ENCODE measurements at places on chromosomes 7 and 10. TPM values are rescaled to one million over a fixed set of nuclear protein-coding genes. Genes with fewer than 3 reads are reported as not detected.

Gene RNF32
- total RNA-seq, result 0.83 TPM

Gene WASL
- 39.3 TPM for total RNA-seq

Gene FAM237B
- not detected for total RNA-seq

Gene CFAP46
- 3.1 TPM for total RNA-seq

Gene LIPJ
- total RNA-seq, result not detected

Gene NKX1-2
- total RNA-seq, result 15.3 TPM

Gene ACTL6B
- 0.33 TPM for total RNA-seq

Gene CALCR
- total RNA-seq, result 0.44 TPM

Gene MRC1
- total RNA-seq, result not detected

Gene CDK14
- total RNA-seq, result 23.9 TPM

Gene CAV1
- total RNA-seq, result 20.2 TPM

Gene CABCOCO1
- total RNA-seq, result not detected

Gene EN2
- total RNA-seq, result 0.15 TPM

Gene LRWD1
- 35.1 TPM for total RNA-seq

Gene CDC14C
- total RNA-seq, result not detected

Gene ARL4A
- total RNA-seq, result 36.3 TPM

Gene RPEL1
- total RNA-seq, result 0.13 TPM

Gene FAM24B
- total RNA-seq, result not detected

Gene CALML3
- total RNA-seq, result not detected

Gene RPA3
- total RNA-seq, result 108 TPM

Gene ITIH2
- not detected for total RNA-seq

Gene SOSTDC1
- total RNA-seq, result not detected
